CD8-positive, alpha-beta memory T cell (primary cell): ENCODE measurements at places on chromosomes 11 and 22. TPM values are rescaled to one million over a fixed set of nuclear protein-coding genes. Genes with fewer than 3 reads are reported as not detected.

LUZP2 gene
- not detected for total RNA-seq

SPDYC gene
- not detected for total RNA-seq

DNA sequence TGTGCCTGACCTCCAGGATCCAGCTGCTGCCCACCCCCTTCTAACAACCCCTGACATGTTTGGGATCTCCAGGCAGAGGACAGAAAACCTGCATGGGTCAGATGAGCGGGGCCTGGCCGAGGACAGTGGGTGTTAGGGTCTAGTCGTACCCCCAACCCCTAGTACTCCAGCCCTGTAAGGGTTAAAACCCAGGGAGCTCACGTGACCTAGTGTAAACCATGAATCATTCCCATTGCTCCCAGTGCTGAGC lies 89.1 kb upstream of the CRYBB3 start:
- no peak for DNase-seq

DNA sequence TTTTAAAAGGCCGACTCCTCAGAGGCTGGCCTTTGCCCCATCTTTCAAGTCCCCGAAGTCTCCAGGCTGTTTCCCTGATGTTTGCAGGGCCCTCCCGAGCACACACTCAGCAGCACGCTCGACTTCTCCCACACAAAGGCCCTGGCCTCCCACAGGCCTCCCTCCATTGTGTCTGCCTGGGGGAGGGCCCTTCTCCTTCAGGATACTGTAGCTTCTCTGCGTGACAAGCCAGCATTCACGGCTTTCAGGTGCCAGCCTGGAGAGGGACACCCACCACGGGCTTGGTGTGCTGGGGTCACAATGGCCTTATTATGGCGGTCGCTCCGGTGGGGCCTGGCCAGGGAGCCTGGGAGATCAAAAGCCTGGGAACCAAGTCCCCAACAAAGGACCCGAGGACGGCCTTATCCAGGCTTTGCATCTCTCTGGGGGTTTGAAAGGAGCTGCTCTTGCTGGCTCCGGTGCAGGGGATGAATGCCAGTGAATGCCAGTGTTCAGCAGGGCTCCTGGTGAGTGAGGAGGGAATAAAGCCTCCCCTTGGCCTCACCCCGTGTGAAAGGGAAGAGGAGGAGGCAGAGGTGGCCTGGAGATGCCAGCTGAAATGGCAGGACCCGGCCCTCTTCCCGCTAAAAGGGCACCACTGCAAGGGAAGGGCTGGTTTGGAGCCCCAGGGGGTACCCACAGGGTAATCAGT lies 55.0 kb downstream of the TRAF6 start:
- no peak for DNase-seq

GRCh38 chr11:107263844-107264563 lies 193.6 kb downstream of the CWF19L2 start:
- DNase-seq = no peak

DNA sequence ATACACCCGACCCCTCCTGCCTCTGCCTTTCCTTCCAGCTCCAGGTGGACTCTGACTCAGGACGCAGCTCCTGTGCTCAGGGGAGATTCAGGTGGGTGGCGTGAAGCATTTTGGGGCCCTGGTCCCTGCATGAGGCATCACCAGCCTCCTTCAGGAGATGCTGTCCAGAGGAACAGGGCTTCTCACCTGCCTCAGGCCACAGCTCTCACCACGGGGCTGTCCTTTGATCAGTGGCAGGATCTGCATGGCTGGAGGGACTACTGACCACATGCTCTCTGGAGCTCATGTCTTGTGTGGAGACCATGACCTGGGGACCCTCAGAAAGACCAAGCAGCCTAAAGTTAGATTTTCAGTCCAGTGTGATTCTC lies 58.8 kb downstream of the GGTLC2 start:
- no peak for DNase-seq

GRCh38 chr11:61642162-61642561 lies 38.0 kb upstream of the DAGLA start:
- no peak for DNase-seq

DNA sequence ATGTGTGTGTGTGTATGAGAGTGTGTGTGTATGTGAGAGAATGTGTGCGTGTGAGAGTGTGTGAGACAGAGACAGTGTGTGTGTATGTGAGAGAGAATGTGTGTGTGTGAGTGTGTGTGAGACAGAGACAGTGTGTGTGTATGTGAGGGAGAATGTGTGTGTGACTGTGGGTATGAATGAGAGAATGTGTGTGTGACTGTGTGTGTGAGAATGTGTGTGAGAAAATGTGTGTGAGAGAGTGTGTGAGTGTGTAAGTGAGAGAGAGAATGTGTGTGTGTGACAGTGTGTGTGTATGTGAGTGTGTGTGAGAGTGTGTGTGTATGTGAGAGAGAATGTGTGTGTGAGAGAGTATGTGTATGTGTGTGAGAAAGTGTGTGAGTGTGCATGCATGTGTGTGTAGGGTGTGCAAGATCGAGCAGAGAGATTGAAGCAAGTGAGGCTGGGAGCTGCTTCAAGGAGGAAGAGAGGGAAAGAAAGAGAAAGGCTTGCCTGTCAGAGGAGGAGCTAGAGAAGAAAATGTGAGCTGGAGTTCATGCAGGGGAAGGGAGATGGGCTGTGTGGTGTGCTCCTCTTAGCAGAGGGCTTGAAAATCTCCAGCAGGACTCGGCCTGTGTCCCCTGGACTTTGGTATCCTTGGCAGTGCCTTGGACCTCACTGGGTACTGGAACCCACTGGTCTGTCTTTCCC lies 27.7 kb upstream of the TP53I11 start:
- no peak for DNase-seq

DNA sequence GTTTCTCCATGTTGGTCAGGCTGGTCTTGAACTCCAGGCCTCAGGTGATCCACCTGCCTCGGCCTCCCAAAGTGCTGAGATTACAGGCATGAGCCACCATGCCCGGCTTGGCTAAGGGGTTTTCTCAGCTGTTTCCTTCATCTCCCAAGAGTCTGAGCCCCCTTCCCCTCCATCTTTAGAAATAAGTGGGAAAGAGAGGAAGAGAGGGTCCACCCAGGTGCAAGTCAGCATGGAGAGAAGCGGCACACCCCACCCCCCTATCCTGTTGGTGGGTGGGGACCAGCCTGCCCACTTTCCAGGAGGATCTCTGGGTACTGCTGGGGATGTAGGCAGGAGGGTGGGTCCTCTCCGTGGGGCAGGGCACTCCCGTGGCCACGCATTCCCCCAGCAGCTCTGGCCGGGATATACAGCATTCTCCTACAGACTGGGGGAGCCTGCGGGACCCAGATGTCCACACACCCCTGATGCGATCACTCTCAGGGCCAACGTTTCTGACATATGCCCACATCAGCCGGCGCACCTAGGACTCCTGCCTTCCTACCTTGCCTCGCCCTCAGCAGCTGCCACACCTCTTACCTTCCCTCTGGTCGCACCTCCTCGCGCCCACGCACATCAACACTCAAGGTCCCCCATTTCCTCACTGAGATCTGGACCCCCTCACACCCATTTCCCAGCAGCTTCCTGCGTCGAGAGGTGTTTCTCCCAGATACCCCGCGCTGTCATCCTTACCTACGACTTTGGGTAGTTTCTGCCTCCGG lies 8.9 kb downstream of the SCARF2 start:
- DNase-seq = no peak
